Natural killer cell (primary cell): ENCODE measurements at places on chromosomes 5 and 9. TPM values are rescaled to one million over a fixed set of nuclear protein-coding genes. Genes with fewer than 3 reads are reported as not detected.

- DNase-seq, result no peak
- H3K4me3 ChIP-seq, result no peak overlapping the region
- no peaks in the 10 kb centered on the region for H3K36me3 ChIP-seq
- no peaks in the 10 kb centered on the region for H3K4me1 ChIP-seq
These were observed 74.0 kb downstream of the PRR16 start for GRCh38 chr5:120538149-120538548.

The KLHL9 gene
- 17.2 TPM for total RNA-seq

- H3K36me3 ChIP-seq, result no peaks in the 10 kb centered on the region
- H3K4me3 ChIP-seq, result no peak overlapping the region
- DNase-seq, result no peak
- H3K27ac ChIP-seq, result no peak overlapping the region
- peaks cover 5% of the 10 kb centered on the region for H3K27me3 ChIP-seq
These were observed 10.8 kb downstream of the SH3PXD2B start for GRCh38 chr5:172443441-172444109.

DNA sequence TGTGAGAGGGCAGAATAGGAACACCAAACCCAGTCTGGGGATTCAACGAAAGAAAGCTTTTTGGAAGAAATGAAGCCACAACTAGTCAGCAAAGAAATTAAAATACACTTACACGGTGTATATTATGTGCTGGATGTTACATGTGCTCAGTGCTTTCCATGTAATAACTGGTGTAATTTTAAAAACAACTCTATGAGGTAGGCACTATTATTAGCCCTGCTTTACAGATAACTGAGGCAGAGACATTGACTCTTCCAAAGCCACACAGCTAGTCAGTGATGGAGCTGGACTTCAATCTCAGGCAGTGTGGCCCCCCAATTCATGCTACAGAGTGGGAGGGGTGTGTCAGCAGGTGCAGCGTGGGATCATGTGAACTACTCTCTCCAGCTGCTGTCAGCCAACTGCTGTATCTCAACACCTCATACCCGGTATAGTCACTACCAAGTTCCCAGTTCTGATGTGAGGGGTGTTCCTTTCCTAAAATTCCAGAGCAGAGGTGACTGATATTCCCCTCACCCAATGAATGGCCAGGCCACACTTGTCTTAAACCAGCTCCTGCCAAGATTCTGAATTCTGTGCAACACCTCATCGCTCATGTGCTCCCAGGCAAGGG is 33.8 kb upstream of the TJP2 start:
- no peaks in the 10 kb centered on the region for H3K4me1 ChIP-seq
- no peak overlapping the region for H3K27ac ChIP-seq
- no peaks in the 10 kb centered on the region for H3K36me3 ChIP-seq
- no peak overlapping the region for H3K4me3 ChIP-seq
- H3K27me3 ChIP-seq, result no peaks in the 10 kb centered on the region
- DNase-seq, result no peak

The OLFM1 gene
- not detected for total RNA-seq

DNA sequence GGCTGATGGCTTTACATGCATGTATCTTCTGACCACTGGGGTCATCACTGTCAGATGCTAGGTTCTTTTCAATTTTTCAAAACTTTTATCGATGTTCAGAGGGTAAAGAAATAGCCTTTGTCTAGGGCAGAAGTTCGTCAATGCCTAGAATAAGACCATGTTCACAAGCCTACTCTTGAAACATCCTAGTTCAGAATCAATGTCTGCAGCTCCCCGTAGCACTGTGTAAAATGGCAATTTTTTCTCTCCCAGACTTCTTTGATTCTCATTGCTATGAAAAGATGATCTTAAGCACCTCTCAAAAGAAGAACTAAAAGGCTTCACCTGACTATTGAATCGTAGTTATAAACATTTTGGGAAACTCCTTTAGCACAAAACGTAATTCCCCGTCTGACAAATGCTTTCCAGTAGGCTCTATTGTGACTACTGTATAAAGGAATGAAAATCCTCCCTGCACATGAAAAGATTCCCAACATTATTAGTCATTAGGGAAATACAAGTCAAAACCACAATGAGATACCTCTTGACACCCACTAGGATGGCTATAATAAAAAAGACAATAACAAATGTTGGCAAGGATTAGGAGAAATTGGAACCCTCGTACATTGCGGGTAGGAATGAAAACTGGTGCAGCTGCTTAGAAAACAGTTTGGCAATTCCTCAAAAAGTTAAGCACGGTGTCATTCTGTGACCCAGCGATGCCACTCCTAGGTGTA is 263.5 kb downstream of the ARHGAP26 start:
- H3K27ac ChIP-seq, result no peak overlapping the region
- no peak for DNase-seq
- no peaks in the 10 kb centered on the region for H3K27me3 ChIP-seq
- H3K4me1 ChIP-seq, result peaks cover 22% of the 10 kb centered on the region
- H3K36me3 ChIP-seq, result peaks cover 7% of the 10 kb centered on the region

DNA sequence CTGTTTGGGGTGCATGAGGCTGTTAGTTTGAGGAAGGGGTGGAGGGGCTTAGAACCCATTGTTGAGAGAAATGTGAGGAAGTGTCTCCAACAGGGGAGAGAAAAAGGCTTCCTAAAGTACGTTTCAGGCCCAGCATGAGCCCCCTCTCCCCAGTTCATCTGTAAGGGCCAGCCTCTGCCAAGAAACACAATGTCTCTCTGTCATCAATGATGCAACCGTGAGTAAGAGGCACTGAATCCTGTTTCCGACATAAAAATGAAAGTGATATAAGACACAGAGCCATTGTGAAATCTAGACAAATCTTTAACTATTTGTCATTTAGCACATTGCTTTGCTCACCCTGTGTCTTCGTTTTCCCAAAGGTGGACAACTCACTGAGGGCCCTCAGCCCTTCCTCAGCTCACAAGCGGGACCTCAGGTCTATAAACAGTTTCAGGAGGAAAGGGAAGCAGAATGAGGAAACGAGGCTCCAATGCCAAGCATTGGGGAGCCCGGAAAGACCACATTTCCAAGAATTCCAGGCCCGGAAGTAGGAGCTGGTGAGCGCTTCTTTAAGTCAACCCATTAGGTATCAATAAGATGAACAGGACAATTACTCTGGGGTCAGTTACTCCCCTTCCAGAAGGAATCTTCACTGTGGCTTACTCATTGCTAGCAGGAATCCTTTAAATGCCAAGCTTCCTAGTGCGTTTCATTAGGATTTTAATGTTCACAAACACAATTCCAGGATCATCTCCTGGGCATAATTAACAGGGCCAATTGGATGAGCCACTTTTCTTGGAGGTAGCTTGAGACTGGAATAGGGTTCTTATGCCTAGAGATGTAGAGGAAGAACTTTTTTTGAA is 59.0 kb upstream of the KLF4 start:
- H3K27ac ChIP-seq, result no peak overlapping the region
- H3K36me3 ChIP-seq, result no peaks in the 10 kb centered on the region
- no peak overlapping the region for H3K4me3 ChIP-seq
- no peaks in the 10 kb centered on the region for H3K4me1 ChIP-seq
- DNase-seq, result peak; percentile 2

DNA sequence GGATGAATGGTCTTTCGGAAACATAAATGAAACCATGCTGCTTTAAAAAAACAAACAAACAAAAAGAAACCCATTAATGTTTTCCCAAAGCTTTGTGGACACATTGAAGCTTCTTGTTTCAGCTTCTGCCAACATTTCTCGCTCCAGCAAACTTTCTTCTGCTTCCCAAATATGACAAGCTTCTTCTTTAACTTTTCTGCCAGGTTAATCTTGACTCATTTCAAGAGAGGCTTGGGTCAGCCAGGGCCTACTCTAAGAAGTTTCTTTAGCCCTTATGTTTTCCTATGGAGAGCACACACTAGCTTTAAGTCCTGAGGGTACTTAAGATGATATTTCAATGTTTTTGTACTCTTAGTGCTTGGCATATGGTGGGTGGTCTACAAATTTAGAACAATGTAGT is 6.1 kb downstream of the ANXA1 start:
- H3K27ac ChIP-seq, result no peak overlapping the region
- H3K36me3 ChIP-seq, result peaks cover 55% of the 10 kb centered on the region
- no peak for DNase-seq
- H3K27me3 ChIP-seq, result no peaks in the 10 kb centered on the region
- H3K4me1 ChIP-seq, result peaks cover 15% of the 10 kb centered on the region

DNA sequence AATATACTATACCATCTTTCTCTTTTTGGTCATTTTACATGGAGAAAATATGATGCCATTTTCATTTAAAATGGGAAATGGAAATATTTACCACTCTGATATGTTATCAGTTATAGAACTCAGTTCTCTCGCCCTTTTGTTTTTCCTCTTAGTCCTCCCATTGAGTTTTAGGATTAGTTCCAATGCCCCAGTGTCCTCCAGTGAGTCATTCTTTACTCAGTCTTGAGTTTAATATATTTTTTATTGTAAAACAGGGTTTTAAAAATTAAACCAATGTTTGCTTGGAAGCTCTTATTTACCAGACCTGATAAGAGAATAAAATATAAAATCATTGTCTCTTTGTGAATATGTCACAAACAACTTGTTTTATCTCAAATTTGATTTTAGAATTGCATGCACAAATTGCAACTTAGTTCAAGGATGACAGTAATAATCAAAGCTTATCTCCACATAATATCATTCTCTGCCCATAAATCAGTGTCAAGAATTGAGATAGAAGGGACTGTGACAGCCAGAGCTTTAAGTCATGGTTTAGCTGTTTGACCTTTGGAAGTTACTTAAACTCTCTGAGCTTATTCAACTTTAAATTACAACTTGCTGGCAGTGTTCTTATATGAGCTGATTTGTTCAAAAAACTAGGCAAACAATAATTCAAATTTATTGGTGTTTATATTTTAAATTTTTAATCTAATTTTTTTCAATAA is 166.4 kb downstream of the PAM start:
- no peak overlapping the region for H3K4me3 ChIP-seq
- no peak for DNase-seq
- H3K36me3 ChIP-seq, result peaks cover 10% of the 10 kb centered on the region
- no peaks in the 10 kb centered on the region for H3K27me3 ChIP-seq
- no peaks in the 10 kb centered on the region for H3K4me1 ChIP-seq
